ENCODE measurements at places on chromosomes 4 and X.

DNA sequence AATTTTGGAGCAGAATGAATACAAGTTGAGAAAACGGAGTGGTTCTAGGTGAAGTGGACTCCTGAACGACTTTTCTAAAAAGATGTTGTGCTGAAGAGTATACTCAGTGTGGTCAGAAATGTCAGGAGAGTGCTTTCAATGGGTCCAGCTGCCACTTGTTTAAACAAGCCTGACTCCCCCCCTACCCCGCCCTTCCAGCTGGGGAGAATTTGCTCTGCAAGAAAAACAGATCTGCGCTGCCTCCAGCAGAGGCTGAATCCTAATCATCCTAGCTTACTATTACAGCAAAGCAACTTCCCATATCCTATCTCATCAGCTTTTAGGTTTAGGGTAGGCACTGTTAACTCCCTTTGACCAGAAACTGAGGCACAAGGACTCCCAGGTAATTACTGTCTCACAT, 1.9 kb downstream of the MAP3K15 start:
- DNase-seq, result no peak

GRCh38 chrX:118756101-118756500, 28.7 kb downstream of the IL13RA1 start:
- DNase-seq, result no peak

DNA sequence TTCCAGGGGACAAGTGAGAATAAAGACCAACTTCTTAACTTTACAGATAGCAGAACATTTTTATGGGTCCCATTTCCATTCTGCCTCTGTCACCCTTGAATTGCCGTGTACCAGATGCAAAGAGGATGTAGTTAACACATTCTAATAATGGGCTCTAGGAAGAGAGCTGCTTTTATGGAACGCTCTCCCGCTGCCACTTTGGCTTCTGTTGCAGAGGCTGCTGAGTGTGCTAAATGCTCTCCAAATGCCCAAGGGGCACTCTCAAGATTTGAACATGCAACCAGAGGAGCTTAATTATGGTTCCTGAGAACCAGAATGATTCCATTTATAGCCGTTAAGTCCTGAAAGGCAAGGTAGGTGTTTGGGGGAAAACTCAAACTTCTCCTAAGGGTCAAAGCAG, 28.1 kb upstream of the GPC3 start:
- DNase-seq, result no peak

DNA sequence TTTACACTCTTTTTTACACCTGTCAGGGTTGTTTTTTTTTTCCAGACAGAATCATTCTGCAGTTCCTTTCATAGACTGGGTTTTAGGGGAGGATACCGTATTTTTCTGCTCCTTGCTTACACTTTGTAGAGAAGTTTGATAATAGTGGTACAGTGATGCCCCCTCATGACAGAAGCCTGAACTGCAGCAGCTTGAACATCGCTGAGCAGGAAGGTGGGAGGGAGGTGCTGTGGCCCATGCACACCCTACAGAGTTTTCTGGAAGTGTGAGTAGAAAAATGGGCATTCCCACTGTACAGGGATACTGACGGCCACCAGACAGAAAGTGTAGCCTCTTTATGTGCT, 54.5 kb downstream of the RAB40A start:
- peak; percentile 42 for DNase-seq

GRCh38 chrX:16601885-16602284, 48.1 kb upstream of the S100G start:
- DNase-seq, result no peak

GRCh38 chr4:99947608-99948007, 1.2 kb upstream of the DNAJB14 start:
- no peak for DNase-seq

- no peak for DNase-seq
These were observed 1.4 kb downstream of the ACOX3 start for GRCh38 chr4:8439168-8439567.

DNA sequence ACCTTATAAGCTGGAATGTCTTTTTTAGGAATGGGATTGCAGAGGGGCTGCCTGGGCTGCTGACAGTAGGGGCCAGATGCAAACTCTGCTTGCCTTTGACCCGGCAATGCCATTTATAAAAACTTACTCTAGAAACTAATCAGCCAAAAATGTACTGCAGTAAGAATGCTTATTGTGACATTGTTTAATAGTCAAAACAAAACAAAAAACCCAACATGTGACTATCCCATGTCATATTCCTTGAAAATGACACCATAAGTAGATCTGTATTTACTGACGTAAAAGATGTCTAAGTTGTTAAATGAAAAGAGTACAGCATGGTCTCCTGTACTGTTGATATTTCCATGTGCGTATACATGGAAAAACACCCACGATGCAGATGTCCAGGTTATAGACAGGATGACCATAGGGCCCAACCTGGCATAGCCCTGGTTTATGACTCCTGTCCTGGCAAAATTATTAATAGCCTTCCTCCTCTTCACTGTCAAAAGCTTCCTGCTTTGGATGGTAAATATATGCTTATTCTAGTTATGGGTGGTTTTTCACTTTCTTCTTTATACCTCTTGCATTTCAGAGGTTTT, 138.9 kb downstream of the PTTG2 start:
- DNase-seq, result no peak

DNA sequence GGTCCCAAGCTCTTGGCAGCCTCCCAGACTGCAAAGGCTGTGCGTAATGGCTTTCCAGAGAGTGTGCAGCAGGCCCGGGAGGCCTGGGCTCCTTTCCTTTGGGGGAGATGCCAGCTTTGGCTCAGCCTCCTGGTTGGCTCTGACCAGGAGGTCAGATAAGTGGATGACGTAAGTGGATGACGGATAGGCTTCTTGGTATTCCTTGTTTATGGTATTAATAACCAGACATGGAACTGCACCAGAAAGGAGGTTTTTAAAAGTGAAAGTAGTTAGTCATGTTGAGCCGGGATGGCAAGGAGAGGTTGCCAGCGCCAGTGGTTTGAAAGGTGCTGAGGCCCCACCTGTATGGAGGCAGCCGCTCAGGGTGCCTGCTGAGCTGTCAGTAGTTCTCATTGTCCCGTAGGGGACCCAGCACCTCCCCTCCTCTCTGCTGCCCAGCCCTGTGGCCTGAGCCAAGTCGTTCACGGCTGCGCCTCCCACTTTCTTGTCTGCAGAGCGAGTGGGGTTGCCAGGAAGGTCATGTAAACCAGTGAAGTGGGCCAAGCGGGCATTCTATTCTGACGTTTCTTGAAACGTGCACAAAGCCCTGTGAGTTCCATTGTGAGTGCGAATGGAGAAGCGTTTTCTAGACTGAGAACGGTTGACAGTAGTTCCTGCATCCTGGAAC, 28.7 kb upstream of the STOX2 start:
- no peak for DNase-seq

- no peak for DNase-seq
These were observed 189.9 kb upstream of the NWD2 start for GRCh38 chr4:37054531-37055077.

DNA sequence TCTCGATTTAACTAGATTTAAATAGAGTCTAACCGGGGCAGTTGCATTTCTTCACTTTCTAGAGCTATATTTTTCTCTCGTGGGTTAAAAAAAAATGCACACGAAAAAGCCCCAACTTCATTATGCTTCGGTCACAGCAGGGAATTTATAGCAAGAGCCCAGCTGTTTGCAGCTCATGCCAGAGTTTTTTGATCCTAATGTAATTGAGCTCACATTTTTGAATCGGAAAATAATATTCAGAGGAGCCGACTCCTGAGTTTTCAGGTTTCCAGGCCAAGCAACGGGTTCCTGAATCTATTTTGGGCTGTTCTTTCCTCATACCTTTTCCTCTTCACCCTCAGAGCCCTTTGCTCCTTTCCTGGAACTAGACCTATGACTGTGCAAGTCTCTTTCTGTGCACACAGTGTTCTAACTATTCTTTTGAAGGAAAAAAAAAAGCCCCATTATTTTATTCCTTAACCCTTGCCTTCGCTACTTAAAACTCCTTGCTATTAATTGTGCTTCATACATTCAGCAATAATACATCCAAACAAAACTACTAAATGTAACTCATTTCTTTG, 27.5 kb upstream of the ESX1 start:
- DNase-seq, result no peak

GRCh38 chr4:107213880-107214279, 177.8 kb upstream of the DKK2 start:
- DNase-seq, result no peak

GRCh38 chrX:15298780-15299179, 16.7 kb downstream of the ASB11 start:
- DNase-seq, result no peak

GRCh38 chr4:17876943-17877342, 66.2 kb downstream of the NCAPG start:
- no peak for DNase-seq

DNA sequence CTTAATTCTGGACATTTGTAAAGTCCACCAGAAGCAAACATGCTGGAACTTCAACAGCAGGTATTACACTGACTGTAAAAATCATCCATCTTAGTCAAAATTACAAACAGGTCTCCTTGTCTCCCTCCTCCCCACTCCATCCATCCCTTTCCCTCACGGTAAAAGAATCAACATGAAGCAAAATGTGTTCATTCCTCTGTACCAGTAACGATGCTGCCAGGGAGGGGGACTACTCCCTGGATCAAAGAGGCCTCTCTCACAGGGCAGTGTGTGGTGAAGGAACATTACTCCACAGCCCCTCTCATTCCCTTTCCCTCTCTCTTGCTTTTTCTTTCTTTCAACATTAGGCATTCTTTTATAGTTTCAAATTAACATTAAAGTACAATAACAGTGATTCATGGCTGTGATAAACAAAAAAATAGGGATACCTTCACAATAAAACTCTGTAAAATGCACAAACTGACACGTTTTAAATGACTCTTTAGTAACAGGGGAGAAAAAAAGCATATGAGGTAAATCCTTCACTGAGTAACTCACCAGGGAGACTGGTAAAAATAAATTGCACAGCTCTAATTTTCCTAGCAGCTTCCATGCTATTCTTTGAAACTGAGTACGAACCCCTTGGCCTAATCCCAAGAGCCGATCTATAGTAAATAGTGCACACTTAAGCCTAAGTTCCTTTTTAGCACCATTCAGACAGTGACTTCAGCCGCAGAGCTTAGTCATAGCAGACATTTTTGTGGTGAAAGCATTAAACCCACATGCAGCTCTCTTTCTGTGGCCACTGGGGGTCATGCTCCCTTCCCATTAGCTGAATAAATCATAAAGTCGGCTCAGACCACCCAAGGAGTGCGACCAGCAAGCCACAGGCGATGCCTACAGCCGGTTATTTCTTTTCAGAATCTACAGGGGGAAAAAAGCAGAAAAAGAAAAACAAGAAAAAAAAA, 215.6 kb upstream of the GYPA start:
- DNase-seq, result no peak

DNA sequence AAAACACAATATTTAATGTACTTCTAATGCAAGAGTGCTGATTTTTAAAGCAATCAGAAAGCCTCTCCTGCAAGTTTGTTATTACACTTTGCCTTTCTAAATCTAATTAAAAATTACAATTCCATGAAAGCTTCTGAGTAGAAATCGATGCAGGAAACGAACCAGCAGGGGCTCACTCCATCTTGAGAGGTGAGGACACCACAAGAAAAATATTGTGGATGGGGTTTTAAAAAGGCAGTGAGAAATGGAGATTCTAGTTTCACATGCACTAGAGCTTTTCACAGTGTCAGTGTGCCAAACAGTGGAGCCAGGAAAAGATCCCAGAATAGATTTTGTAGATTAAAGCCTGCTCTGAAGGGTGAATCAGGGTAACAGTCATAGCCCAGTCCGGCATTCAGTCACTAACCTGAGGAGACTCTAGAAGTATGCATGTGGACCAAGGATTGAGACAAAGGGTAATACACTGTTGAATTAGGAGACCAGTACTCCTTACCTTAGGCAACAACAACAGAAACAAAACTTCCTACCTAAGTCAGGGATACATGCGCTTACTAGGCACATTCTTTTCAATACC, 362.3 kb downstream of the NAF1 start:
- DNase-seq, result no peak

DNA sequence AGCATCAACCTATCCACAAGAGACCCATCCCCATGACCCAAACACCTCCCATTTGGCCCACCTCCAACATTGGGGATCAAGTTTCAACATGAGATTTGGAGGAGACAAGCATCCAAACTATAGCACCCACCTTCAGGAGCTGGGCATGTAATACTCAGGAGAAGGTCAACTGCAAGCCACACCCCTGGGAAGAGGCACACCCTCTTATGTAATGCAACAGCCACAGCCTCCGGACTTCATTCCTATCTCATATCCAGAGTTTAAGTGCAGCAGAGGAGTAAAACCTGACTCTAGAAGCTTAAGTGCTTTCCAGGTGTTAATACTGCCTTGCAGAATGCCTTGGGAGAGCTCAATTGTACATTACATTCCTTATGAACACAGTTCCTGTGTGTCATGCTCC, 197.4 kb downstream of the PTTG2 start:
- no peak for DNase-seq

Data from stimulated activated CD8-positive, alpha-beta memory T cell treated with anti-CD3 and anti-CD28 coated beads, Interleukin-15, amount 100 ng/mL, for 4 hours (primary cell).